ENCODE measurements at places on chromosomes 3 and 15.

DNA sequence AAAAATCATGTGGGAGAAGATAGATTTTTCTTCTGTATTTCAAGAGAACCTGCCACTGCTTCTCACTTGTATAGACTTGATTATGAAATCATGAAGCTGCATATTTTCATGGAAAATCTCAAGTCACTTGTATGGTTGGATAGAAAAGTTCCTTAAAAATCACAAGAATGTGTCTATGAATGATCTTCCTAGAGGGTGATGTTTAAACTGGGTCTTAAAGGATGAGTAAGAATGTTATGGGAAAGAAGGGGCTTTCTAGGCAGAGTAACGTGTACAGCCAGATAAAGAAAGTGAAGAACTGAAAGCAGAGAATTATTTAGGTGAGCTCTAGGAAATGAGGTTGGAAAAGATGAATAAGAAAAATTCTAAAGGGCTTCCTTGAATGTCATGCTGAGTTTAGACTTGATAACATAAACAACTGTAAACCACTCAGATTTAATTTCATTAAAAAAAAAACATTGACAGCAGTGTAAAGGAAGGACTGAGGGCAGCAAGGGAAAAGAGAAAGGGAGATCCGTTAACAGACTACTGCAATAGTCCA lies 5.0 kb downstream of the CD47 start:
- DNase-seq = no peak

DNA sequence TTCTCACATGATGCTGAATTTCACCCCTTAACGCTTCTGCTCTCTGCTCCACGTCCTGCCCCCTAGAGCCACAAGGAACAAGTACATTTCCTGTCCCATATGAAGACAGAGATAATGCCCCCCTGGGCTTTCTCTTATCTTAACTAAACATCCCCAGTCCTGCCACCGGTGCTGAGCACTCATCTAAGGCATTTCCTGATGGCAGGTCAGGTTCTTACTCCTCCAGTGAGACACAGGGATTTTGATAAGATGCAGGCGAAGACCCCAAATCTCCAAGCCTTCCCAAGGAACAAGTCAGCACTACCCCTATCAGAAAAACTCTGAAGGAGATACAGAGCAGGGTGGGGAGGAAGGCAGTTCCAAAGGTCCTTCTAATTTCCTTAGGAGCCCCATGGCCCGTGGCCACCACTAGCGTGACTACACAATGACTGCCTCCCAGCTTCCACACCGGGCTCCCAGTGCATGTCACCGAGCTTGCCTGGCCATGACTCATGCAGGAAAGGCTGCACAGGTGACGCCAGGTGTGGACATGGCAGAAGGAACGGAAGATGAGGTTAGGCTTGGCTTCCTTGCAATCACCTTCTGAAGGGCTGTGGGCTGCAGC lies 152.9 kb downstream of the XXYLT1 start:
- no peak for DNase-seq

GRCh38 chr3:19547665-19548464 lies 386.2 kb downstream of the EFHB start:
- DNase-seq = no peak

DNA sequence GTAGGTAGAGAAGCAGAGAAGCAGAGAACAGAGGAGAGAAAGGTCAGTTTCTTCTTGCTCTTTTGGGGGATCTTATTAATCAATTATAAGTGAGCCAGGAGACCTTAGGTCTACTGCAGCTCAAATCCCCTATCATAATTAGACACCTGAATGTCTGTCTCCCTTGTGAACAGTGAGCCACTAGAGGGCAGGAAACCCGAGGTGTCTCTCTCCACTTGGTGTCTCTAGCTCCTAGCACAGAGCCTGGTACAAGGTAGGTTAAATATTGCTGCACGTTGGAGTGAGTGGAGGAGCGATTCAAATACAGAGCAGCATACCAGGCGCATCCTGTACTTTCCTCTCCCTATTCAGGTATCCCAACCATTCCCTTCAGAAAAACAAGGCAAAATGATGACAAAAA lies 2.0 kb upstream of the ST8SIA2 start:
- no peak for DNase-seq

GRCh38 chr3:124117486-124117885 lies 125.6 kb upstream of the ROPN1 start:
- no peak for DNase-seq

DNA sequence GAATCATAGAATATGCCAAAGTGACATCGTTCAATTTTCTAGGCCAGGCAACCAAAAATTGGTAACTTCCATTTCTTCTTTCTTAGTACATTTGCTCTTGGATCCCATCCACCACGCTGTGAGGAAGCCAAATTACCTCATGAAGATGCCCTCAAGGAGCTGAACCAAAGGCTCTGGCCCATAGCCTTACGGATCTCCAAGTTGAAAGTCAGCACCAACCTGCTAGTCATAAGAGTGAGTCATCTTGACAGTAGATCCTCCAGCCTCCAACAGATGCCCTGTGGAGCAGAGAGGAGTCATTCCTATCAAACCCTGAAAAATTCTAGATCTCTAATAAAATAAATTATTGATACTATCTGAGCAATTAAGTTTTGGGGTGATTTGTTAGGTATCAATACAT lies 322.5 kb upstream of the COL8A1 start:
- no peak for DNase-seq

Data from T-cell (primary cell).